ENCODE measurements at places on chromosomes 2 and 18.

- no peak for DNase-seq
Measured at GRCh38 chr2:9114458-9114857, 92.2 kb upstream of the ASAP2 start.

- no peak for DNase-seq
Measured at GRCh38 chr18:60022671-60023276, 123.0 kb downstream of the PMAIP1 start.

DNA sequence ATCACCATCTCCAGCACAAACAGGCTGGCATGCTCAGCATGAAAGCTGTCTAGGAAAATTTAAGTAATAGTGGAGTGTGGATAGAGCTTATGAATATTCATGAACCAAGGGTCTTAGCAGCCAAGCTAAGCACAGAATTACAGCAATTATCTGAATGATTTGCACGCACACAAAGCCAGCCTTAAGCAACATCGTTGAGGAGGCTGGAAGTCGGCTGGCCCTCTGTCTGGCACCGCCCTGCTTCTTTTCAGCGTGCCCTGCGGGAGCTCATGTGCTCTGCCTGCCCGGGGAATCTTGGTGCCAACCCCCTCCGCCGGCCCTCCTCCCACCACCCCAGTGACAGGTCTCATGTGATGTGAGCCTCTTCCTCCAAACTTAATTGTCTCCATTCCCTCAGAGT, 540.1 kb downstream of the CMPK2 start:
- DNase-seq = no peak

DNA sequence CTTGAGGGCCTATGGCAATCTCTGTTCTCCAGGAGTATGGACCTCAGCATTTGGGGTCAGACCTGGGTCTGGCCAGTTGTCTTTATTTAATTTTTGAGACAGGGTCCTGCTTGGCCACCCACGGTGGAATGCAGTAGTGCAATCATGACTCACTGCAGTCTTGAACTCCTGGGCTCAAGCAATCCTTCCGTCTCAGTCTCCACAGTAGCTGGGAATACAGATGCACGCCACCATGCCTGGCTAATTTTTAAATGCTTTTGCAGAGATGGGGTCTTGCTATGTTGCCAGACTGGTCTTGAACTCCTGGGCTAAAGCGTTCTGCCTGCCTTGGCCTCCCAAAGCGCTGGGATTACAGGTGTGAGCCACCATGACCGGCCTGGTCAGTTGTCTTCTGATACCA, 46.4 kb upstream of the INHBB start:
- DNase-seq = no peak

- no peak for DNase-seq
Measured at GRCh38 chr2:149739171-149739882, 151.8 kb upstream of the MMADHC start.

DNA sequence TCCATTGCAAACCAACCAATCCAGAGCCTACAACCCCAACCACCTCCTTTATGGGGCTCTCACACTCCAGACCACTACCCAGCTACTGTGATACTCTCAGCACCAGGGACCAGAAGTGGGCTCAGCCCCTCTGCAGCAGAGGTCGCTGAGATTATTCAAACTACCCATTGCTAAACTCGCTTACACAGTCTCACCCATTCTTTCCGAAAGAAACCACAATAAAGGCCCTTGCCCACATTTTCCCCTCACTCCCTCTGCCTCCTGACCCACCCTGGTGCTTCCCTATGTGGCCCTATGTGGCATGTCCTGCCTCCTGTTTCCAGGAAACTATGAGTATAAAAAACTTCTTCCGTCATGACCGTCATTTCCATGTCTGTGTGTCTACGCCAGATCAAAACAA, 10.7 kb downstream of the TEX51 start:
- no peak for DNase-seq

DNA sequence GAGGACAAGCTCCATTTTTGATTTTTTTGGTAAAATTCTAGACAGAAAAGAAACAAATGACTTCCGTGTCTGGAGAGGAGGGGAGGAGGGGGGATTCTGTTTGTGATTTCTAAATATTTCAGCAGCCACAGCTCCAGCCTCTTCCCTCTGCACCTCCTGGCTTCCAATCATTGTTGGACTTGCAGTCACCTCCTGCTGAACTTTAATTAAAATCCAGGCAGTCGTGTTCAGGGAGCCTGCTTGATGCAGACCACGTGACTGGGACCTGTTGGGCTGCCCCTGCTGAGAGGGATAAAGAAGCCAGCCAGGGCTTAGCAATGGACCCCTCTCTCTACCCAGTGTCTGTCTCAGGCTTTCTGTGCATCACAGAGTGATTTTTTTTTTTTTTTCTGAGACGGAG, 115.1 kb downstream of the SH3BP4 start:
- DNase-seq = no peak

GRCh38 chr2:168529900-168530561, 74.0 kb downstream of the CERS6 start:
- DNase-seq = no peak

- DNase-seq = no peak
Measured at GRCh38 chr2:229795058-229795457, 80.7 kb upstream of the DNER start.

DNA sequence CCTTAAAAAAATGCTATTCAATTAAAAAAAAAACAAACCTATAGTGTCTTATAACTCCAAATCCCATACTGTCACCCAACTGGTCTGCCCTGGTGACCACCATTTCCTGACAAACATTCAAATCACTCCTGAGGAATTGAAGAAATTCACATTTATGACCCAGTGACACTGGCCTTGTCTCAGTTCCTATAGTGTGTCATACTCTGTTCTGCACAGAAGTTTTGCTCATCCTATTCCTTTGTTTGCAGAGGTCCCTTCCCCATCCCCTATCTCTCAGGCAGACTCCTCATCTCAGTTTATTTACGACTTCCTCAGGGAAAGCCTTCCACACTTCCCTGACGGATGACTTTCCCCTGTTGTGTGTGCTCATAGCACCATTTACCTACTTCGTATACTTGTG, 14.7 kb downstream of the ZC3H6 start:
- no peak for DNase-seq

- DNase-seq = no peak
Measured at GRCh38 chr2:195672674-195673073, 15.6 kb downstream of the SLC39A10 start.

DNA sequence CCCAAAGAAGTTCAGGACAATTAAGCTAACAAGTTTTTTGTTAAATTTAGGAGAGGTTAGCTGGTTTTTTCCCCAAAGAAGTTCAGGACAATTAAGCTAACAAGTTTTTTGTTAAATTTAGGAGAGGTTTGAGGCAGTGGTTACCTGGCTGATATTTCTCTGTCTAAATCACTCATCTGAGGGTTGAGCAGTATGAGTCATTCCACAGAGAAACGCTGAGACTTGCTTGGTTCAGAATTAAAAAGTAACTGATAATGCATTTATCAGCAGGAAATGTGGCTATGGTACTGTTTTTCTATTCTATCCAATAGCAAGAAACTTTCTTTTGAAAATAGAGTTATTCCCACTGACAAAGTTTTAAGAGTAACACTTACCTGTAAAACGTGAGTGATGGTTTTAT, 22.8 kb upstream of the KIDINS220 start:
- no peak for DNase-seq

DNA sequence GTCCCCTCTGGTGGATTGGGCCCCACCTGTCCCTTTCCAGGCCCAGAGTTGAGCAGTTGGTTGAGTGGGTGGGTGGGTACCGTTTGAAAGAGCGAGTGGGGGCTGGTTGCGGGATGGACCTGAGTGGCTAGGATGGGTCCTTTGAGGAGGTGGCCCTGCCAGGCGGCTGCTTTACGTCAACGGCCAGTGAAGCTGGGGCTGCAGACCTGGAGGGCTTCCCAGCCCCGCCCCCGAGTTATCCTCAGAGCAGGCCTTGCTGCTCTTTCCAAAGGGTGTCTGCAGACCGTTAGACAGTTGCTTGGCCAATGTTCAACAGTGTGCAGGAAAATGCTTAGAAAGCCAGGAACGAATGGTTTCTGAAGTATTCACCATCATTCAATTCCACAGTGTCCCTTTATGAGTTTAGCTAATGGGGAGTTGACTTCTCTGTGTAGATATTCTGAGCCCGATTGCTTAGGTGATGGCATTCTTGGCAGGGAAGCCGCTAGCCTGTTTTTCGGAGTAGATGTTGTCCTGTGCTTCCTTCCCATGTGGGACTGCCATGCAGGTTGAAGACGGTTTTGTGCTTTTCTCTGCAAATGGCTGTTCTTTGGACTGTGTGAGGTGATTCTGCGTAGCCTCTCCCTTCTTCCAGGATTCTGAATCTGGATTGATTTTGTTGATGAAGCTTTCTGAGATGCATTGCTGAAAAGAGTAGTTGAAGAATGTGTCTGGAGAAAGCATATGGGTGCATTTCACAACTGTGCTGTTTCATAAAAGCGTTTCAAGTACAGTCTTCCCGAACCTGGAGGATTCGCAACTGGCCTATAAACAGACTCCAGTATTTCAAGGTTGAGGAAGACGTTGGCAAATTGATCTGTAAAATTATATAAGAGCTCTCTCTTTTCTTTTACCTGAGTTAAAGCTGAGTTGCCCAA, 45.8 kb downstream of the LDLRAD4 start:
- DNase-seq = no peak

DNA sequence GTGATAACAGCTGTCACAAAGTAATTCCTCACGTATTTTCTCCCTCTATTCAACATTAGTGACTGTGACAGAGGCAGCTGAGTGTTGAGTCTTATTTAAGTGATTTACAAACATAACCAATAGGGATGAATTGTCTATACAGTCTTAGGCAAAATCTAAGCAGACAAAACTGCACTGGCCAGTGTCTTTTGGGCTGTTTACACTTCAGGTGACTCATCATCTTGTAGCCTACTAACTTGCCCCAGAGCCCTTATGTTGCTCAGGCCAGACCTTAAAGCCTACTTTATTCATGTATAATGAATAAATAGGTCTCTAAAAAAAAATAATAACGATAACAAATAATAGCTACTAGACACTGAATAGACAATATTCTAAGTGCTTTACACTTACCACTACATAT, 17.2 kb downstream of the THOC1 start:
- no peak for DNase-seq

DNA sequence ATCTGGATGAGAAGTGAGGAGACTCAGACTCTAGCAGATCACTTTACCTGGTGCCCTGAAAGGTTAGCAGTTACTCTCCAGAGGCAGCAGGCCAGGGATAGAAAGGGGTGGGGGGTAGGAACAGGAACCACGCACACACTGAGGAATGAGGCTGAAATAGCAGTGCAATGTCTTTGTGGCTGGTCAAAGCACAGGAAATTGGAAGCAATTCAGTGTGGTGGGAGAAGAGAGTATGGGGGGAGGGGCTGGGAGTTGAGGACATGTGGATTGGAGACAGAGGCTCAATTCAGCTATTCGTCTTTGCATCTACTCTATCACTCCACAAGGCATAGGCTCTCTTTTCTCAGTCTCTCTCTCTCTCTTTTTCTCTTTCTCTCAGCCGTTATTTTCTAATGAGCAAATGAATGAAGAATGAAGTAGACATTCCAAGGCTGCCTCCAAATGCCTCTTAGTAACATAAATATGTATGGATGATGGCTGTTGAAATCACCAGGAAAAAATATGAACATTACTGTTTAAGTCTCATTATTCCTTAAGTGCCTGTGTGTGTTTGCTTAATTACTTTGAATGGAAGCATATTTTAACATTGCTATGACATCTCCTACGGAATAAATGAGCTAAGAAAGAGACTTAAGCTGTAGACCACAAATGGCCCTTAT, 979.4 kb downstream of the TSN start:
- no peak for DNase-seq

- DNase-seq = no peak
Measured at GRCh38 chr2:59312967-59313940, 1072.1 kb upstream of the FANCL start.

DNA sequence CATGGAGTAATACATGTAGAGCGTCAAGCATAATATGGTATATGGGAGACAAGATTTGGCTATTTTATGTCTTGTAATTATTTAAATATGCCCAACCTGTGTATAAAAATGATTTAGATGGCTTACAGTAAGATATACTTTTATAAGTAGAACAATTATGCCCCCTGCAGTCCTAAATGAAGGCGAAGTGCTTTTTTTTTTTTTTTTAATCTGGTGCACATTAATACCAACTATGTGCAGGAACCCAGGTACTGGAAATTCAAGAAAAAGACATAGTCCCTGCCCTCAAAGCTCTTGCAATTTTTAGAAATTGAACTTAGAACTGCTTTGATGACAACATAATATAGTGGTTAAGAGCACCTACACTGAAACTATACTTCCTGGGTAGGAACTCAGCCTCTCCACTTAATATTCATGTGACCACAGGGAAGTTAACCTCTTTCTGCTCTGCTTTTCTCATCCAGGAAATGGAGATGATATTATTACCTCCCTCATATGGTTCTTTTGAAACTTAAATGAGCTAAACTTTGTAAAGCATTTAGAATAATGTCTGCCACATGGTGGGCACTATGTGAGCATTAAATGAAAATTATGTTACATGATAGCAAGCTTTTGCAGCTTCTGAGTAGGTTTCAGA, 38.1 kb downstream of the AFTPH start:
- peak; percentile 2 for DNase-seq

DNA sequence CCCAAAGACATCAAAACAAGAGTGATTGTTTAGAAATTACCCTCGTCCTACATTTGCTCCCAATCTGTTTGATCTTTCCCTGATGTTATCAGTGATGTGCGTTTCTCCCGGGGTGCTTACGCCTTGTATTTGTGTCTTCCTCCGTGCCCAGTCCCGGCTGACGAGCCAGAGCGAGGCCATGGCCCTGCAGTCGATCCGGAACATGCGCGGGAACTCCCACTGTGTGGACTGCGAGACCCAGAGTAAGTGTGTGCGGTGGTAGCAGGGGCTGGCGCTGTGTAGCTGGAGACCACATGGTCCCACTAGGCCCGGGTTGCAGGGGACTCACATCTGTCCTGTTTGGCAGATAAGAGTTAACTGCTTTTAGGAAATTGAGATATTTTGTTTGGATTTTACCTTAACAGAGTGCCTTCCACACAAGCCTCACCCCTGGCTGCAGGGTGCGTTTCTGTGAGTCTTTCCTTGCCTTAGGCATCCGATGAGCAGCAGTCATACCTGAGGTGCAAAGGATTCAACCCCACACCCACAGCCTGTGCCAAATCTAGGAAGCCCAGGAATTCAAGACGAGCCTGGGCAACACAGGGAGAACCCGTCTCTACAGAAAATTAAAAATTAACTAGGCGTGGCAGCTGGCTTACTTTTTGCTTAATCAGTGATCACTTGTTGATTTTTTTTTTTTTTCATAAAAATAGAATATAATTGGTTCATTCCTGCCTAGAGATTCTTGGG, 127.4 kb downstream of the GBX2 start:
- no peak for DNase-seq

- DNase-seq = no peak
Measured at GRCh38 chr18:51433296-51433695, 235.8 kb upstream of the MEX3C start.

- DNase-seq = no peak
Measured at GRCh38 chr18:25097057-25097456, 254.9 kb downstream of the ZNF521 start.
